ENCODE measurements at places on chromosomes 11 and 22. TPM values are rescaled to one million over a fixed set of nuclear protein-coding genes. Genes with fewer than 3 reads are reported as not detected.

Gene RHOD
- 12.2 TPM for total RNA-seq

Gene CRYBA4
- total RNA-seq, result not detected

GRCh38 chr22:17199003-17199731, 20.1 kb downstream of the ADA2 start:
- no peak for DNase-seq

Gene MLC1
- 3.2 TPM for total RNA-seq

DNA sequence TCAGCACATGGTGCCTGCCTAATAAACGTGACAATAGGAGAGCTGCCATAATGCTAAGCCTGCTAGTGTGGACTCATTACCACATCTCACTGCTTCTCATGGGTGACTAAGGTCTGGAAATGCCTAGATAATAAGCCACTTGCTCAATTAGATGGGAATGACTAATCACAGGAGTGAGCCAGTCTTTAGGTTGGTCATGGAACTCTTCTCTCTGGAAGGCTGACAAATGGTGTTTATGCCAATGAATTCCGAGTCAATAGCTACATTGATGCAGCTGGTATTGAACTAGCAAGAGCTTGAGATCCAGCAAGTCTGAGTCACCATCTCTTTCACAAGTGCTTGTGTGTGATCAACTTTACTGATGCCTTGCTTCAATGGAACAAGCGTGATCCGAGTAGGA, 334.9 kb downstream of the OPCML start:
- no peak for DNase-seq

Measured in lower lobe of right lung (tissue), 2 donors.